ENCODE measurements at places on chromosomes 16 and 17. TPM values are rescaled to one million over a fixed set of nuclear protein-coding genes. Genes with fewer than 3 reads are reported as not detected.

Gene DYNLRB2
- total RNA-seq: not detected

Gene CDRT15
- total RNA-seq: not detected

Gene CCT6B
- 1.4 TPM for total RNA-seq

Gene HES7
- total RNA-seq: 1.8 TPM

Gene RGS9
- total RNA-seq: 7.5 TPM

Measured in A549 treated with Mapracorat at 1 μM for 4 hours (cell line).